GM23248 (cell line): ENCODE measurements at places on chromosomes 13 and 19.
A peak's percentile ranks its signal among the peaks of the same experiment; 100 is the strongest.

DNA sequence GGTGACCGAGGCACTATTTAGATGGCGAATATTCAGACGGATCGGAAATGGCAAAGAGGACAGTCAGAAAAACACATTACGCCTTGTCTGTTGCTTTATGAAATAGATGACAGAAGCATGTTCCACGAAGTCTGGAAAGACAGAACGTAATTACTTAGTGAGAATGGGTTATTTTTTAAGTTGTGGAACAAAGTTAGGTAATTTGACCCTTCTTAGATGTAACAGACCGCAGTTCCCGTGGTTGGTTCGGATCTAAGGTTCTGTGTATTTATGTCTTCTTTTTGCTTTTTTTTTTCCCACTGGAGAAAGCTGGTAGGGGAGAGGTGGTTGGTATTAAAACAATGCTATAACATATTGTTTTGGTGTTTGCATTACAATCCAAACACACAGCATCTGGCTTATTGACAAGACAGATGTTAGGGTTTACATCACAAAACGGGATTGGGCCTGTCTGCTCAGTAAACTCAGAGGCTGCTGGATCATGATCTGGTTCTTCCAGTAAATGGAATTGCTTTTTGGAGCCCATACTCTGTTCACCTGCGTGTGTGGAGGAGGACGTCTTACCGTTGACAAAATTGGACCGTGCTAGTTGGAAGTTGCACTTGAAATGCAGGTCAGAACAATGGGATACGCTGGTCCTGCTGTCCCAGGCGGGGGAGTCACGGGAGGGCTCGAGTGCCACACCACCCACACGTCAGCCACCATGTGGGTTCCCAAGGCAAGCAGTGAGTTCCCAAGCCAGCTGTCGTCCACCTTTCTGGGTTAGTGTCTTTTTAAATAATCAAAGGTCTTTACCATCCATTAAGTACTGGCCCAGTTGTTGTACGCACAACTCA is 13.8 kb downstream of the ATP11A start:
- no peak for DNase-seq

GRCh38 chr13:110469597-110469996 is 91.9 kb downstream of the RAB20 start:
- no peak for DNase-seq

DNA sequence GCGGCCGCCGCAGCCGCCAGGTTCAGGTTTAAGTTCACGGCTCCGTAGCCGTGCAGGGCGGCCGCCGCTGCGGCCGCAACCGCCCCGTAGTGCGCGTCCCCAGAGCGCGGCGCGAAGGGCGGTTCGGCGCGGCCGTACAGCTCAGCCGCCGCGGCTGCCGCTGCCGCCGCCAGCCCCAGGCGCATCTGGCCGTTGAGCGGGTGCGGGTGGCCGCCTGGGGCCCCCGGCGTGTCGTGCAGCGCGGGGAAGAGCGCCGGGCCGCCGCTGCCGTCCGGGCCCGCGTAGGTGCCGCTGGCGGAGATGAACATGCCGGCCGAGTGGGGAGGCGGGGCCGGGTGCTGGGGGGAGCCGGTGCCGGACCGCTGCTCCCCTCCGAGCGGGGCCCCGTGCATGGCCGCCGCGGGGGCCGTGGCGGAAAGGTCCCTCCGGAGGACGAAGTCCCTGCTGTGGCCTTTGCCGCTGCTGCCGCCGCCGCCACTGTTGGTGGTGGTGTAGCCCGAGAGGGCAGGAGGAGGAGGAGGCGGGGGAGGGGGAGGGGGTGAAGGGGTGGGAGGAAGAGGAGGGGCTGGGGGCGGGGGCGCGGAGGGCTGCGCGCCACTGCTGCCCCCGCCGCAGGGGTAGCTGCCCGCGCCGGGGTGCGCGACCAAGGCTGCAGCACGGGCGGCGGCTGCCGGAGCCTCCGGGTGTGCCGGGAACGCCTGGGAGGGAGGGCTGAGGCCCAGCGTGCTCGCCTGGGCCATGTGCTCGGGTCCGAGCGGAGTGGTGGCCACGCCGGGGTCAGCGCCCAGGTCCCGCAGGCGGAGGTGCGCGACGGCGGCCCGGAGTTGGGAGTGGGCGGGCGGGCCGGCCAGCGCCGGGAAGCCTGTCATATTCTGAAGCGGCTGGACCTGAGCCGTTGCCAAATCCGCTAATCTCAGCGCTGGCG is 654 bp downstream of the ZIC5 start:
- peak; percentile 28 for DNase-seq

DNA sequence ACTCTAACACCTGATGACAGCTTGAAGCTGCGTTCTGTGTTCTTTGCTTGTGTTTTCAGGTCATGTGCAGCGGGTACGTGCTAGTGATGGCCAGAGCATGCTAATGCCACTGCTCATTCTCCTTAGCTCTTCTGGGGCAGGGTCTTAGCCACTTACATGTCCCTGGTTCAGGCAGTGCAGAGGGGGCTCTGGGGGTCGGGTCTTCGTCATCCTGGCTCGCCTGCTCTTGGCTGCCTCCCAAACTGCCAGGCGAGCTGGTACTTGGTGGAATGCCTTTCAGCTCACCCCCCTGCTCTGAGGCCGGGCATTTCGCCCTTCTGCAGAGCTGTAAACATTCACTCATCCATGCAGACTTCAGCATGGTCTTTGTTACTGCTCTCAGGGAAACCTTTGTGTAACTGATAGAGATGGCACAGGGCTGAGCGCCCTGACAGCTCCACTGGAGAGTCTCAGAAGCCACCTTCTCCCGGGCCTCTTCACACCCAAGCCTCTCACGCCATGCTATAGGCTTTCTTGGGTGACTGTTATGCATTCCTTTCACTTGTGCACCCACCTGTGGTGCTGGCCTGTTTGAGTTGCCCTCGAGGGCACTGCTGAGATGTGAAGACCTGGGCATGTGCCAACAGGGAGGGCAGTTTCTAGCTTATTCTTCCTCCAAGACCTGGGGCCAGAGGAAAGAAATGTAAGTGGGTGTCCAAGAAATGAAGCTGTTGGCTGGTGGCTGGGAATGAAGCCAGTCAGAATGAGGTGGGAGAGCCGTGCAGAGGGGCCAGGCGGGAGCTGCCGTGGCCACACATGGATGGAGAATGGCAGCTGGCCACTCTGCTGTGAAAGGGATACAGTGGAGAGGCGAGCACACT is 24.4 kb downstream of the FAM124A start:
- no peak for DNase-seq

GRCh38 chr13:51500687-51501086 is 47.9 kb upstream of the INTS6 start:
- DNase-seq: no peak

DNA sequence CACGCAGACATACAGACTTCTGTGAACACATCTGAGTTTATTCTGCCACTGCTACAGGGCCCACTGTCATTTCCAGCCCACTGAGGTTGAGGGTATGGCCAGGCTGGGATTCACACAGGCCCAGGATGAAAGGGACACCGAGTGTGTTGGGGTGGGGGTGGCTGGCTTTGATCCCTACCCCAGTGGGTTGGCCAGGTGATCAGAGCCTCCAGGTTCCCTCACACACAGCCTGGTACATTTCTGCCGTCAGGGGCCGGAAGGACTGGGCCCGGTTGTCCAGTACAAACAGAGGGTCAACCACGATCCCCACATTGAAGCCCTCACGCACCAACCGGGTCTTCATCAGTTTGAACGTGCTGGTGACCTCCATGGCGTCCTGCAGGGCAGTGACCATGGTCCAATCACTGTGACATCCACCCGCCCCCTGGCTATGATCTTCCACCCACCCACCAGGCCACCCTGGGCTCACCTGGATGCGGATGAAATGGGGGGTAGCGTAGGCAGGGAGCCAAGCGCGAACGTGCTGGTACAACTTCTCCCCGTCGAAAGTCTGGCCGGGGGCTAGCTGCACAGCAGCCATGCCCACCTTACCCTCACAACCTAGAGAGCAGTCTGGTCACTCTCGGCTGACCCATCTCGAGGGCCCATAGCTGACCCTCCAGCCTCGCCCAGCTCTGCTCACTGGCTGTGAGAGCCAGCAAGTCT is 13.3 kb downstream of the SLC27A5 start:
- no peak for DNase-seq

- DNase-seq: peak; percentile 36
Measured at GRCh38 chr13:34942732-34943435, 814 bp downstream of the NBEA start.

- no peak for DNase-seq
Measured at GRCh38 chr13:28541966-28542365, 47.0 kb upstream of the FLT1 start.

- peak; percentile 4 for DNase-seq
Measured at GRCh38 chr19:28556371-28556770, 656.6 kb downstream of the UQCRFS1 start.

- DNase-seq: no peak
Measured at GRCh38 chr13:75090872-75091615, 390.9 kb downstream of the TBC1D4 start.

- DNase-seq: no peak
Measured at GRCh38 chr19:56132316-56132822, 8.7 kb upstream of the ZNF444 start.

DNA sequence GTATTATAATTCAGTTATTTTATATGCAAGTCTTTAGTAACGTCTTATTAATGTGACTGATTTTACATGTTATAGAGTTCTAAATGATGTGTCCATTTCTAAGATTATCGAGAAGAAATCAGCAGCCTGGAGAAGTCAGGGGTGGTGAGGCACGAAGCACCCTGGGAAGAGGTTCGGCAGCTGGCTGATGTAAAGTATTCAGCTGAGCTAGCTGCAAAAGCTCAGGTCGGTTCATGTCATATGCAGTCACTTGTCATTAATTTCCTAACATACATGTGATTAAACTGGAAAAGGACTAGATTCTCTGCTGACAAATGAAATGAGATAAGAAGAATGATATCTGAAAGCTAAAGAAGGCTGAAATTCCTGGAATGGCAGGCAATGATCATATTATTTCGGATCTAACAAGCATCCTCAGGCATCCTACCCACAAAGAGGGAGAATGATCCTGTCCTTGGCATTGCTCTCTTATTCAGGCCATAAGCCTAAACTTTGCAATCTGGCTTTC is 383.0 kb upstream of the SLITRK1 start:
- no peak for DNase-seq

GRCh38 chr13:80361298-80361697 is 20.4 kb upstream of the SPRY2 start:
- DNase-seq: no peak

DNA sequence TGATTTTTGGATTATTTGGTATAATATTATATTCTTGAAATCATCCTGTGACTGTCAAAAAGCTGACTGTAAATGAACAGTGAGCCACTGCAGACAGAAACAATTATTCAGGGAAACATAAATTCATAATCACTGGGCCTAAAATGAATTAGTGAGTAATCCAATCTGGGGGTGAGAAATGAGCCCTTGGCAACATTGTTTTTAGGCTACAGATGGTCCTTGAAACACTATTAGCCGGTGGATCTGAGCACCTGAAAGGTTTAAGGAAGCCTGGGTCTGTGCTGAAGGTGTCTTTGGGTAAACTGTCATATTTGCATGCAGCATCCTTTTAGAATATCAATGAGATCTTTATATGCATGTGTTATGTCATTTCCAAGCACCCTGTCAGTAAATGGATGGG is 290.7 kb downstream of the ATP8A2 start:
- no peak for DNase-seq

DNA sequence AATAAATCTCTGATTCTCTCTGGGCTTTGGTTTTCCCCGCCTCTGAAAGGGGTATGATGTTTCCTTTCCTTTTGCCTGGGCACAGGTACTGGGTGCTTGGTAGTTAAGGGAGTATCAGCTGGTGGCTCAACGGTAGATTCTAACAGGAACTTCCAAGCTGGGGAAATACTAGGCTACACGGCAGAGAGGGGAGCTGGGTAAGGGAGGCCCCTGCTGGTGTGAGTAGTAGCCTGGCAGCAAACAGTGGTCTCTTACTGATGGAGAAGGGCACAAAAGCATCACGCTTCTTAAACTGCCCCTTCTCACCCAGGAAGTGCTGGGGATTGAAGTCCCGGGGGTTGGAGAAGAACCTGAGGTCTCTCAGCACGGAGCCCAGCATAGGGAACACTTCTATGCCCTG is 26.9 kb upstream of the CYP2A7 start:
- DNase-seq: peak; percentile 39

- DNase-seq: no peak
Measured at GRCh38 chr19:1474765-1475351, 4.2 kb downstream of the C19orf25 start.

- DNase-seq: peak; percentile 89
Measured at GRCh38 chr13:75788481-75788981, 152.4 kb downstream of the LMO7 start.

DNA sequence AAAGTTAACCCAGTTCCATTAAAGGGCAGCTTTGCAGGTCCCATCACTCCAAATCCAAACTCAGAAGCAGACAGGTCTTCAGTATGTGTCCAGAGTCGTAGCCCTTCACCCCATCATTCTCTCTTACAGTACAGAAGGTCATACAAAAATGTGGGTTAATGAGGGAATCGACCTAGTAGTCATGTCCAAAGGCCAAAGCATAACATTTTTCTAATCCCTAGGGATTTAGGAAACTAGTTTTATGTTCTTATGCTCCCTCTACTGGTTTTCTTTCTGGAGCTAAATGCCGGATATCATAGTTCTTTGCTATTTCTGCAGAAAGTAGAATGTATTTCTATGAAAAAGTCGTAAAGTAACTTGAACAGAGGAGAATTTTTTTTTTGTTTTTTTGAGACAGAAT is 72.2 kb downstream of the DHRS12 start:
- peak; percentile 80 for DNase-seq

DNA sequence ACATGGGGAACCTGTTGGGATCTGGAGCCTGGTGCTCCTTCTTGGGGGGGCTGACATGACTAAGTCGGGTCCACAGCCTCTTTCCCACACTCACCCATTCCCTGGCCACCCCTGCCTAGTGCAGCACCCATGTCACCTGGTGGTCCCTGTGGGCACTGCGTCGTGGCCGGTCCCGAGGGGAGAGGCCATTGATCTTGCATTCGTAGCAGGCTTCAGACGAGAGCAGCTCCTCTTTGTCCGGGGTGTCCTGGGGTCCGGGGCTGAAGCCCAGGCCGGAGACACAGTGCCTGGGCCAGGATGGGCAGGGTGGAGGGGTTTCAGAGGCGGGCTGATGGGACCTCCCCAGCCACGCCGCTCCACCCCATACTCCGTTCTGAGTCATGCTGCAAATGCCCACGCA is 19.4 kb downstream of the CCL25 start:
- DNase-seq: no peak

DNA sequence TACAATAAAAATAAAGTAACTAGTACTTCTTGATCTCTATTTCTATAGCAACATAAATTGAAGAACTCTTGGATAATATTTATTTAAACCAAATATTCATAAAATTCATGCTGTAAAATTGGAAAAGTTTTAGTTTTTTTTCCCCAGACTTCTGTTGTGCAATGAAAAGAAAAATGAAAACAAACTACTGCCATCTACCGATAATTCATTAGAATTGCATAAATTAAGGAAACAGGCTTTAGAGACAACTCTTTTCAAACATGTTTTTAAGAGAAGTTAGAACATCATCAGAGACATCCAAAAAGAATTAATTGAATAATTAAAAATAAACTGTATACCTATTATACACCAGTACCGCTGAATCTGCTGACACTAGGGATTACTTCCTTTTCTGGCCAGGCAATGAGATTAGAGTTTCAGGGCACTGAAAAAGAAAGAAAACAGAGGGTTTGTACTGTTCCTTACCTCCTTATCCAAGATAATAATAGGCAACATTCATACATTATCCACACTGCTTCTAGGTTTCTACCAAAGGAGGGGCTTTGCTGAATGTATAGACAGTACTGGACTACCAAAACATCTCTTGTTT is 4.9 kb downstream of the CCDC122 start:
- peak; percentile 51 for DNase-seq

- DNase-seq: no peak
Measured at GRCh38 chr13:112101360-112101930, 34.5 kb downstream of the SOX1 start.

- no peak for DNase-seq
Measured at GRCh38 chr13:111940892-111941291, 126.1 kb upstream of the SOX1 start.

GRCh38 chr19:55858969-55859368 is 22.6 kb downstream of the NLRP4 start:
- no peak for DNase-seq
